ENCODE measurements at places on chromosomes 6 and 20. TPM values are rescaled to one million over a fixed set of nuclear protein-coding genes. Genes with fewer than 3 reads are reported as not detected.

Gene SOX12
- 5.9 TPM for total RNA-seq

Gene KIF25
- not detected for total RNA-seq

Gene OLIG3
- not detected for total RNA-seq

Gene NKX2-2
- not detected for total RNA-seq

Gene LY6G5C
- total RNA-seq = not detected

Gene PHACTR1
- total RNA-seq = 2.4 TPM

Gene PROKR2
- total RNA-seq = not detected

Gene SAMD5
- 15.0 TPM for total RNA-seq

GRCh38 chr6:35429463-35429862 is 22.7 kb upstream of the FANCE start:
- no peaks in the 10 kb centered on the region for H3K27me3 ChIP-seq
- no peak for DNase-seq
- H3K36me3 ChIP-seq = no peaks in the 10 kb centered on the region
- H3K4me3 ChIP-seq = no peak overlapping the region
- no peak overlapping the region for H3K27ac ChIP-seq

GRCh38 chr6:122184401-122184827 is 215.0 kb upstream of the HSF2 start:
- H3K4me1 ChIP-seq = no peaks in the 10 kb centered on the region
- H3K4me3 ChIP-seq = no peak overlapping the region
- H3K27ac ChIP-seq = peak overlapping the region; percentile 35
- H3K36me3 ChIP-seq = no peaks in the 10 kb centered on the region
- H3K27me3 ChIP-seq = no peaks in the 10 kb centered on the region
- no peak for DNase-seq

GRCh38 chr6:11275598-11275997 is 43.1 kb upstream of the NEDD9 start:
- DNase-seq = no peak
- H3K27ac ChIP-seq = no peak overlapping the region
- no peaks in the 10 kb centered on the region for H3K36me3 ChIP-seq

DNA sequence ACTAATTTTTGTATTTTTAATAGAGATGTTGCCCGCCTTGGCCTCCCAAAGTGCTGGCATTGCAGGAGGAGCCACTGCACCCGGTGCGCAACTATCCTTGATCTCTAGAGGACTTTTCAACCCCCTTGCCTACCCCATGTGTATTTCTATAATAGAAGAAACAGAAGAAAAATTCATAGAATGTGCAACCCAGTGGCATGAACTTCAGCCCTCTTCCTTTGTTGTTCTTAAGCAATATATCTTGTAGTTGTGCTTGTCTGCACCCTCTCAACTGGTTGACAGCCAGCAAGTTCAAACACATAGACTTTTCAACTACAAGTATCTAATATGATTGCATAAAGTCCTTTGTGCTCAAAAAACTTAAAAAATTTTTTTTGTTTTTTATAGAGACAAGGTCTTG is 72.3 kb upstream of the NCOA3 start:
- H3K4me3 ChIP-seq = no peak overlapping the region
- no peaks in the 10 kb centered on the region for H3K27me3 ChIP-seq
- no peak overlapping the region for H3K27ac ChIP-seq
- H3K36me3 ChIP-seq = no peaks in the 10 kb centered on the region

DNA sequence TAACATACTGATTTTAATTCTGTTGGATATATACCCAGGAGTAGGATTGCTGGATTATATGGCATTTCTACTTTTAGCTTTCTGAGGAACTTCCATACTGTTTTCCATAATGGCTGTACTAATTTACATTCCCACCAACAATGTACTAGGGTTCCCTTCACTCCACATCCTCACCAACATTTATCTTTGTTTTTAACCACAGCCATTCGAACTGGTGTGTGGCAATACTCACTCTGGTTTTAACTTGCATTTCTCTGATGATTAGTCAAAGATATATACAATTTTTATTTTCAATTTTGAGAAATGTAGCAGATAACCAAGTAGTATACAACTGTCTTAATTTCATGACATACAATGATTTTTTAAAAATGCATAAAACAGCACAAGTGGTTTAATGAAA is 30.3 kb upstream of the ADGRG6 start:
- no peak overlapping the region for H3K4me3 ChIP-seq
- no peaks in the 10 kb centered on the region for H3K27me3 ChIP-seq
- H3K4me1 ChIP-seq = no peaks in the 10 kb centered on the region
- no peak overlapping the region for H3K27ac ChIP-seq

GRCh38 chr6:26404546-26404945 is 2.5 kb downstream of the BTN3A1 start:
- no peaks in the 10 kb centered on the region for H3K27me3 ChIP-seq
- H3K27ac ChIP-seq = no peak overlapping the region
- no peak for DNase-seq
- H3K4me3 ChIP-seq = no peak overlapping the region

DNA sequence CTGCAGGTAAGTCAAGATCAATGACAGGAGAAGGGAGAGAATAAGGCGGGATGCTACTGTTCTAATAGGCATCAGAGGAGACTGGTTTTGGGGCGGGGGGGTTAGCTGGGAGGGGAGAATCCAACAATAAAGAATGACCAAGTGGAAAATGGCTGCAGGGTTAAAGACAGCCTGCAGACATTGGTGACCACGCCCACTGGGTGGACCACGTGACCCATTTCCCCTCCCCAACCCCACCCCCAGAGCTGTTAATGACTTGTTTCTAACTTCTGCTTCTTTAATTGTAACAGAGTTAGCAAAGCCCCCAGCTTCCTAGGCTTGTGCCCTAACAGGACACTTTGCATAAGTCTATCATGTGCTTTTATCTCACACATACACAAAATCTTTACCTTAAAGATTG is 344.5 kb downstream of the KIF16B start:
- H3K27me3 ChIP-seq = no peaks in the 10 kb centered on the region
- H3K4me1 ChIP-seq = no peaks in the 10 kb centered on the region
- no peak for DNase-seq
- no peak overlapping the region for H3K4me3 ChIP-seq
- H3K27ac ChIP-seq = no peak overlapping the region

- H3K36me3 ChIP-seq = no peaks in the 10 kb centered on the region
- no peak for DNase-seq
- no peak overlapping the region for H3K4me3 ChIP-seq
- no peak overlapping the region for H3K27ac ChIP-seq
- no peaks in the 10 kb centered on the region for H3K4me1 ChIP-seq
These were observed 94.6 kb upstream of the TMEM181 start for GRCh38 chr6:158465257-158465656.

DNA sequence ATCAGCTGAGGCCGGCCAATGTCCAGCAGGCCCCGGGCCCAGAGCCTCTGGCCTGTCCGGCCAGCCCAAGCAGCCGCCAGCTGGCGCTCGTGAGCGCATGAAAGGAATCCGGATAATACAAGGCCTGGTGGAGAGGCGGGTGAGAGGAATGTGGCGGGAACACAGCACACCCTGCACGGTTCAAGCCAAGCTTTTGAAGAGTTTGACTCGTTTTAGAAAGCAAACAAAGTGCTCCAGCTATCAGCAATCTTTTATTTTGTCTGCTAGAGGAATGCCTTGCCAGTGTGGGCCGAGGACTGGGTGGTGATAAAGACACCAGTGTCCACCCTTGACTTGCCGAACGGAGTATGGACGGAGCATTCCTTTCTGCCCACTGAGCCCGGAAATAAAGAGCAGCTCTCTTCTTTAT is 9.3 kb upstream of the NEDD9 start:
- H3K27ac ChIP-seq = no peak overlapping the region
- no peak overlapping the region for H3K4me3 ChIP-seq
- peak; percentile 63 for DNase-seq
- H3K36me3 ChIP-seq = no peaks in the 10 kb centered on the region
- H3K27me3 ChIP-seq = no peaks in the 10 kb centered on the region

- H3K27me3 ChIP-seq = no peaks in the 10 kb centered on the region
- H3K4me1 ChIP-seq = no peaks in the 10 kb centered on the region
- H3K27ac ChIP-seq = no peak overlapping the region
- H3K36me3 ChIP-seq = no peaks in the 10 kb centered on the region
- no peak overlapping the region for H3K4me3 ChIP-seq
- no peak for DNase-seq
These were observed 44.5 kb upstream of the TULP1 start for GRCh38 chr6:35557239-35557638.

- H3K4me1 ChIP-seq = no peaks in the 10 kb centered on the region
- no peak overlapping the region for H3K4me3 ChIP-seq
- H3K27me3 ChIP-seq = no peaks in the 10 kb centered on the region
- no peak overlapping the region for H3K27ac ChIP-seq
- H3K36me3 ChIP-seq = no peaks in the 10 kb centered on the region
These were observed 256.9 kb upstream of the SASH1 start for GRCh38 chr6:148085631-148086331.

- H3K27ac ChIP-seq = no peak overlapping the region
- no peak overlapping the region for H3K4me3 ChIP-seq
- no peak for DNase-seq
- H3K27me3 ChIP-seq = no peaks in the 10 kb centered on the region
These were observed 333.2 kb upstream of the PLCB4 start for GRCh38 chr20:8735674-8736073.

DNA sequence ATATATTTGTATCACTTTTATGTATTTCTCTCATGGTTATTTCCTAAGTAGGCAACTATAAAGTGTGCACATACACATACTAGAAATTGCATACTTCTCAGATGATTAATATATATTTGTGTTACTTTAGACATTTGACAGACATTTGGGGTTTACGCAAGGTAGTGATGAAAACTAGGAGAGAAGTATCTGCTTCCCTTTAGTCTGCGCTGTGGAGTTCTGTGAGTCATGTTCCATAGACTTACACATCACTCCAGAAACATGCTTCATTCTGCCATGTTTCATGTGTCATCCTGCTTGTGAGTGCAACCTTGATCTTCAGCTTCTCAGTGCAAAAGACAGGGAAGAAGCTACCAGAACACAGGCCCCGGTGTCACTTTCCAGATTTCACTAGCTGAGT is 200.7 kb upstream of the BMP2 start:
- no peak overlapping the region for H3K4me3 ChIP-seq
- no peak overlapping the region for H3K27ac ChIP-seq
- no peak for DNase-seq
- no peaks in the 10 kb centered on the region for H3K36me3 ChIP-seq
- no peaks in the 10 kb centered on the region for H3K4me1 ChIP-seq

GRCh38 chr6:39048481-39049399 is at the start of gene GLP1R:
TSS of gene GLP1R (plus strand) at chr6:39048781. CDS start at chr6:39048841, 60 bp downstream.
- no peak for DNase-seq
- H3K4me3 ChIP-seq = no peak within 1 kb of the TSS
- peaks cover 4% of the 10 kb centered on the region for H3K27me3 ChIP-seq
- no peaks in the 10 kb centered on the region for H3K36me3 ChIP-seq
- no peak within 1 kb of the TSS for H3K27ac ChIP-seq

GRCh38 chr20:51955756-51956155 is 153.4 kb upstream of the SALL4 start:
- DNase-seq = no peak
- H3K27ac ChIP-seq = no peak overlapping the region
- no peaks in the 10 kb centered on the region for H3K4me1 ChIP-seq
- no peak overlapping the region for H3K4me3 ChIP-seq
- H3K27me3 ChIP-seq = no peaks in the 10 kb centered on the region

DNA sequence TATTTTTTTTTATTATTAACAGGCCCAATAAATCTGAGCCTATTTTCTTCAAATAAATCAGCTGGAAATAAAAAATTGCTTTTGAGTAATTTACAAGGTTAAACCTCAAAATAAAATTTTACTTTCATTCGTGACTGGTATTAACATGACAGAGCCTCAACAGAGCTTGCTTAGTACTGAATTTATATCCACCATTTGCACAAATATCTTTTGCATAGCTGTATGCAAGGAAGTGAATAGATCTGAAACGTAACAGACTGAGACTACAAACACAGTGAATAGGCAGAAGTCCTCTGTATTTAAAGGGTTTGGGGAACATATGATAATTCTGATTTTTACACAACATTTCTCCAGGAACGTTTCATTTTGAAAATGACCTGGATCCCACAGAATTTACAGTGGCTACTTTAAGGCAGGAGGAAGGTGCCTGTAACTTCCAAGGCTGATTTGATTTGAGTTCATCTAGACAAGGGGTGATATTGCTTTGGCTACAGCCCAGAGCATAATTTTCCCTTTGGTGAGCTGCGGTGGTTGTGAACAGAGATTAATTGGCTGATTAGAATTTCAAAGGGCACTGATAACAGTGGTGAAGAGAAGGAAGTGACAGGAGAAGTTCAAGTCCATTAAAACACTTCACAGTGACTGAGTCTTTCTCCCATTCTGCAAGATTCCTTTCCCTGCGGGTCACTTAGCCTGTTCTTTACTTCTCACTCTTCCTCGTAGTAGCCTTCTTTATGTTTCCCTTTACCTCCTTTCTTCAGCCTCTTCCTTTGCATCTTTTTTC is 121.2 kb upstream of the SASH1 start:
- no peak for DNase-seq
- no peak overlapping the region for H3K27ac ChIP-seq
- no peaks in the 10 kb centered on the region for H3K4me1 ChIP-seq

- H3K4me1 ChIP-seq = no peaks in the 10 kb centered on the region
- DNase-seq = no peak
- no peak overlapping the region for H3K4me3 ChIP-seq
- H3K27ac ChIP-seq = no peak overlapping the region
- no peaks in the 10 kb centered on the region for H3K36me3 ChIP-seq
- no peaks in the 10 kb centered on the region for H3K27me3 ChIP-seq
These were observed 2.9 kb upstream of the BPIFB1 start for GRCh38 chr20:33280000-33280680.

GRCh38 chr6:142950291-142950690 is 5.3 kb upstream of the HIVEP2 start:
- no peak overlapping the region for H3K4me3 ChIP-seq
- no peaks in the 10 kb centered on the region for H3K4me1 ChIP-seq
- no peaks in the 10 kb centered on the region for H3K27me3 ChIP-seq
- no peak overlapping the region for H3K27ac ChIP-seq
- H3K36me3 ChIP-seq = no peaks in the 10 kb centered on the region
- no peak for DNase-seq

DNA sequence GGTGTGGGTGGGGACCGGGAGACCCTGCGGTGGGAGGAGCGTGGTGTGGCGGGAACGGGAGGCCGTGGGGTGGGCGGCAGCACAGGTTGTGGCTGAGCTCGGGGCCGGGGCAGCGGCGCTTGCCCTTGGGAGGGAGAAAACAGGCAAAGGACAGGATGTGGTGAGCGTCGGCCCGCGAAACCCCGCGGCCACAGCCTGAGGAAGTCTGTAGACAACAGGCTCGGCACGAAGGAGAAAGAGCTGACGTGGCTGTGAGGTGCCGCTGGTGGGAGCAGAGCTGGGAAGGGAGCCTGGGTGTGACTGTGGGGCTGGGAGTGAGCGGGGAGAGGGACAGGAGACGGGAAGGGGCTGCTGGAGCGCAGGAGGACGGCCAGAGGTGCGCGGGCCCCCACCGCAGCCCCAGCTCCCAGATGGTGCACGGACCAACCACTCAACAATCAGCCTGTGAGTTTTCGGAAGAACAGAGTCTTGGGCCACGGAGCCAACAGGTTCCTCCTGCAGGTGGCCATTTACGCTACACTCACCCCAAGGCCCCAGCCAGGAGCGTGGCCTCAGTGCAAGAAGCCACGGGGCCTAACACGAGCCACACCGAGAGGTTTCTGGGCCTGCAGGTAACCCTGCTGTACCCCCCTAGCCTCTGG is 202.8 kb downstream of the DLL1 start:
- DNase-seq = peak; percentile 10
- H3K4me3 ChIP-seq = no peak overlapping the region
- no peaks in the 10 kb centered on the region for H3K36me3 ChIP-seq
- H3K4me1 ChIP-seq = no peaks in the 10 kb centered on the region

Data from uterus (tissue), 4 donors.